ENCODE measurements at places on chromosomes 6 and 20. TPM values are rescaled to one million over a fixed set of nuclear protein-coding genes. Genes with fewer than 3 reads are reported as not detected.
A peak's percentile ranks its signal among the peaks of the same experiment; 100 is the strongest.

GRCh38 chr6:28817808-28818145 lies 106.0 kb downstream of the TRIM27 start:
- DNase-seq, result no peak

GRCh38 chr20:8875586-8875985 lies 193.3 kb upstream of the PLCB4 start:
- DNase-seq, result no peak

- DNase-seq, result no peak
Measured at GRCh38 chr20:37189416-37190016, 10.2 kb upstream of the MROH8 start.

DNA sequence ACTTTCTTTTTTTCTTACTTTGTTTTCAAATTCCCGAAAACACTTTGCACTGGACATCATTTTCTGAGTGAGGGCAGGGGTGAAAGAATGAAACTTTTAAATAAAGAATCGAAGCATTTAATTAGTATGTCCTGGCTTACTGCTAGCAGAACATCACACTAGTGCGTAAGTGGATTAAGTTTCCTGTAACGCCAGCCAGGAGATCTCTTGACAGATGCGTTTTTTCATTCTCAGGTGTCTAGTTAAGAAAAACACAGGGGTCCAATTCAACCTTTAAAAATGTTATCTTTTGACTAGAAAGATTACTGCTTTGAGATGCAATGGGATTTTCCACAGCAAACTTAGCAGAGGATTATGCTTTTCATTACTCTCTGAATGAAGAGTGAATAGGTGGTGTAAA lies 858.8 kb upstream of the EPHA7 start:
- no peak for DNase-seq

DNA sequence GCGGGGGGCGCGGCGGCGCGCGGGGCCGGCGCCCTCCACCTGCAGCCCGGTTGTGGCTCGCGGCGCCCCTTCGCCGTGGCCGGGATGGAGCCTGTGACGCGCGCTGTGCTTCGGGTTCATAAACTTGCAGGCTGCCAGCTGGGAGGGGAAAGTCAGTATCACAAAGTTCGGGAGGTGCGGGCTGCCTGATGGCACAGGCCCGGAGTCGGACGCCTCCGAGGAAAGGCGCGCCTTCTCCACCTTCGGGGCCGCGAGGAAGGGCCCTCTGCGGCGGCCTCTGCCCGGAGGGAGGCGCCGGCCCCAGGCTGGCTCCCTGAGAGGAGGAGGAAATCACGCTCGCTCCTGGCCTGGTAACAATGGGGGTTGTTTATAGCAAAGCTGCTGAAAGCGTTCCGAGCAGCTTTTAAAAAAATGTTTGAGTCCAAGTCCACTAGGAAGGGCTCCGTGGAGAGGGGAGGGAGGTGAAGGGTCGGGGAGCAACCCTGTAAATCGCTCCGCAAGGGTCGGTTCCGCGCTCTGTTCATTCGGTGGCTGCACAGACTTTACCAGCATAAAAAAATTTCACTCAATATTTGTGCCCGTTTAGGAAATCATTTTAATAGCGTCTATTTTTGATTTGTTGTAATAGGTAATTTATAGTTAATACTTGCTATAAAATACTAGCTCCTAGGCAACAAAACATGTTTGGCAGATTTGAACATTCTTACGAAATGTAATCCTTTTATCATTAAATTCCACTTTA lies 1.0 kb downstream of the AFDN start:
- DNase-seq, result no peak

DNA sequence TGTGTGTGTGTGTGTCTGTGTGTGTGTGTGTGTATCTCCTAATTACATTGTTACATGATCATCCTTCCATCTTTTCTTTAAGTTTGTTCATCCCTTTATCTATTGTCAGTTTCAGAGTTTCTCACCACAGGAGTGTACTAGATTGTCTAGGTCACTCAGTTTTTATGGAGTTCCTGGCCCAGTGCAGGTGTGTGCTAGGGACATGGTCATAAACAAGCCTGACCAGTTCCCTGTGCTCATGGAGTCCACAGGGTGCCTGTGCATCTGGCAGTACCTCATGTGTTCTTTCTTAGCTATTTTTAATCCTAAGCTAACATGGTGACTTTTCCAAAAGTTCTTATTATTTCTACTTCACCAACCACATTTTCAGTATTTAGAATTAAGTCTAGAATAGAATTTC lies 43.9 kb downstream of the PHACTR2 start:
- DNase-seq, result no peak

DNA sequence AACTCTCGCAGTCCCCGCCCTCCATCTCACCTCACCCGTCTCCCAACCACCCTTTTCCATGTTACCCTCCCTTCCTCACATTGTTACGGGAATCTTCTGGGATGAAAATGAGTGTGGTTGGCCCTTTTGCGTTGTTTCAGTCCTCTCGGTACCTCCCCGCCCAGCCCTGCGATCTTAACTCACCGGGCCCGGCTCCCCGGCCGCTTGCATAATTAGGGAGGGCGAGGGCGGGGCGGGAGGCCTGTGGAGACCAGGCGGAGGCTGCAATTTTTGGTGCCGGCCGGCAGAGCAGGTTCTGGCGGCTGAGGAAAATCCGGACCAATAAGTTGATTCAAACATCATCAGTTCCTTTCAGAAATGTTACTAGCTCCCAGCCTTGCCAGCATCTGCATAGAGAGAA lies 25.2 kb downstream of the TFAP2B start:
- no peak for DNase-seq

DNA sequence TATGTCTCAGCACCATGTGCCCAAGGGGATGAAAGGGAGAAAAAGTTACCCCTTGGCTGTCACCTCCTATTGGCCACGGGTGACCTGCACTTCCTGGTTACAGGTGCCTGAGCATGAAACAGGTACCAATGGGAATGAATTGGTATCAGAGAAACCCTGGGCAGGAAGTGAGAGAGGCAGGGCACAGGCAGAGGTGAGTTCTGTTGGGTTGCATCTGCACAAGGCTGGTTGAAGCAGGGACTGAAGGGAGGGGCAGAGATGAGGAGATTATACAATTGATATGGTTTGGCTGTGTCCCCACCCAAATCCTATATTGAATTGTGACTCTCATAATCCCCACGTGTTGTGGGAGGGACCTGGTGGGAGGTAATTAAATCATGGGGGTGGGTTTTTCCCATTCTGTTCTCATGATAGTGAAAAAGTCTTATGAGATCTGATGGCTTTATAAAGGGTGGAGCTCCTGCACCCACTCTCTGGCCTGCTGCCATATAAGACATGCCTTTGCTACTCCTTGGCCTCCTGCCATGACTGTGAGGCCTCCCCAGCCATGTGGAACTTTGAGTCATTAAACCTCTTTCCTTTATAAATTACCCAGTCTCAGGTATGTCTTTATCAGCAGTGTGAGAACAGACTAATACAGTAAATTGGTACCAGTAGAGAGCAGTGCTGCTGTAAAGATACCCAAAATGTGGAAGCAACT lies 291.8 kb downstream of the LRFN2 start:
- DNase-seq, result no peak

DNA sequence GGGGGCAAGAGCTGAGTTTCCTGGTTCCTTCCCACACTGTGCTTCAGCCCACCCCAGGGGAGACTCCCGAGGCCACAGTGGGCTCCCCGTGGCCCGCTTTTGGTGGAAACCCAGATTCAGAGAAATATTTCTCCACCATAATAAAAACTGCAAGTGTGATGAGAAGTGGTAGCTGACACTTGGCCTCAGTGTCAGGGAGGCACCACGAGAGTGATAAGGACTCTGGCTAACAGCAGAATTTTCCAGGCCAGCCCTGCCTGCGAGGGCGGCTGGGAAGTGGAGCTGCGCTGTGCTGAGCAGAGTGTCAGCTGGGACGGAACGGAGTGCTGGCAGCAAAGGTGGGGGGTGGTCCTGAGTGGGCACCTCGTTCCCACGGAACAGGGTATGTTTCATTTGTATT lies 22.5 kb downstream of the SPATA2 start:
- no peak for DNase-seq

DNA sequence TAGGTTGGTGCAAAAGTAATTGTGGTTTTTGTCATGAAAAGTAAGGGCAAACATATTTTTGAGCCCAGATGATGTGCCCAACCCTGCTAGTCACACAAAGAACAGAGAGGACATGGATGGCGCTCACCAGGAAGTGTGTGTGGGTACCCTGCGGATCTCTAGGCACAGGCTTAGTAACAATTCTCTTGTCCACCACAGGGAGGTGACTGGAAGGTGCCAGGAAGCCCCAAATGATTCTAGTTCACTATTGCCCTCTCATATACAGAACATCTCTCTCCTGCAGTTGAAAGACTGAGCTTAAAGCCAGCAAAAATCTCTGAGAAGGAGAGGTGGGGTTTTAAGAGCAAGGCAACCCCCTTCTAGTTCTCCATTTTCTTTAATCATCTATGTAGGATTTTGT lies 272.1 kb upstream of the TAB2 start:
- DNase-seq, result no peak

GRCh38 chr20:56624786-56625681 lies 4.1 kb upstream of the TFAP2C start:
- DNase-seq, result no peak

GRCh38 chr20:62025394-62025793 lies 40.3 kb downstream of the TAF4 start:
- DNase-seq, result no peak

GRCh38 chr20:61522498-61523090 lies 270.5 kb downstream of the CDH4 start:
- DNase-seq, result no peak

DNA sequence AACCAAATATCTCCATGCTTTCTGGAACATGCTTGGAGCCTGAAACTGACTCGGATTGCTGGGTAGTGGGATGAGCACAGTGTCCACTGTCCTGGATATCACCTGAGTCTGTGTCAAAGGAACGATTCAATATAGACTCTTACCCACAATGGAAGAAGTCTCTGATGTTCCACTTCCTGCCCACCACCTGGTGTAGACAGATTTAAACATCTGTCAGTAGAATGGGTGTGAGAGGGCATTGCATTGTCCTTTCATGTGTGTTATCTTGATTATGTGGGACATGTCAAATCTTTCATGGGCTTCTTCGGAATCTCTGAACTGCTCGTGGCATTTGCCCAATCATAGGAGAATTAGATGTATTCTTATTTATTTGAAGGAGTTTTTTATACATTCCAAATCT lies 20.8 kb downstream of the ULBP3 start:
- DNase-seq, result no peak

GRCh38 chr20:44642203-44643153 lies 9.0 kb downstream of the ADA start:
- peak; percentile 48 for DNase-seq

DNA sequence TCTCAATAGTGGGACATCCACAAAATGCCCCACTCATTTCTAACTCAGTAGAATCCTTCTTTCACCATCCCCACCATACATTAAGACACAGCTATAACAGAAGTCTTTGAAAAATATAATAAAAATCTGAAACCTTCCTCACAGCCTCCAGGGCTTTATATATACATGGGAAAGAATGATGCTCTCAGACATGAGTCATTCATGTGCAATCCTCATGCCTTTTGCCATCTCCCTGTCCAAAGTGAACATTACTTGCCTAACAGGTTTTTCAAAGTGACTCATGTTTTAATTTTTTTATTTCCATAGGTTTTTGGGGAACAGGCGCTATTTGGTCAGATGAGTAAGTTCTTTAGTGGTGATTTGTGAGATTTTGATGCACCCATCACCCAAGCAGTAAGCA lies 162.7 kb downstream of the RALGAPA2 start:
- no peak for DNase-seq

- no peak for DNase-seq
Measured at GRCh38 chr6:161166677-161167076, 107.2 kb downstream of the AGPAT4 start.

DNA sequence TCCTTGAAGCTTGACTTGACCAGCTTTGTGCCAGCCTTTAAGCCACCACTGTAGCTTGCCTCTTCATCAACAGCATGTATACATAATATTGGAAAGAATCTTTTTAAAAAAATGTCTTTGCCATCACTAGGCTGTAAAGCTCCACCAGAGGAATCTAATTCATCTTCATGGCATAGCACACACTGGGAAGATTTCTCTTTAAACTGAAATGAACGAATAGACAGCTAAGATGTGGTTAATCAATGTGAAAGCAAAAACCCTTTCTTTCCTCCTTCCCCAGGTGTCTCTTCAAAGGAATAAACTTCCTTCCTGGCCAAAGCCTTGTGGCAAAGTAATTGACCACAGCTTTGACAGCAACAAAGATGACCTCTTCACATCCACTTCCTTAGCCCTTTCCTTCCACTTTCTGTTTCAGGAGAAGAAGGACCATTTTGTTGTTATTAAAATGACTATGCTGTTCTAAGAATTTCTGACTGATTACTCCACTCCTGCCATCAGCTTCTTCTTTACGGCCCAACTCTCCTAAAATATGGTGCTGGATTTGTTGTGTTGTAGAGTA lies 428.7 kb upstream of the SOX4 start:
- DNase-seq, result no peak

GRCh38 chr6:135901774-135902524 lies 50.4 kb downstream of the PDE7B start:
- no peak for DNase-seq

GRCh38 chr20:8983478-8984345 lies 85.2 kb upstream of the PLCB4 start:
- no peak for DNase-seq

GRCh38 chr6:165680975-165681374 lies 17.9 kb upstream of the PDE10A start:
- DNase-seq, result no peak

DNA sequence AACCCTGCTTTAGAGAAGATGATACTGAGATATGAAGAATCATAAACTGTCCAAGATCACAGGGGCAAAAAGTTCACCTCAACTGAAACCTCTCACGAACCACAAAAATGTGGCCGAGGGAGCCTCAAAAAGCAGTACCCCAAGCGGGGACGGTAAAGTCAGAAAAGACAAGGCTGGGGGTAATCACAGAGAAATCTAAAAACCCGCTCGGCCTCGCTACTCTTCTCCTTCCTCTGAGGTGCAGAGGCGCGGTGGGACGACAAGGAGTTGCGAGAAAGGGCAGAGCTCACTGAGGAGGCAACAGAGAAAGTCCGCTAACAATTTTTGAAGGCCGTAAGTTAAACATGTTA lies 356 bp upstream of the IRAK1BP1 start:
- no peak for DNase-seq

SCUBE3 gene
- total RNA-seq, result 0.09 TPM

C6orf132 gene
- 3.0 TPM for total RNA-seq

MATN4 gene
- total RNA-seq, result 0.24 TPM

SMIM29 gene
- 13.7 TPM for total RNA-seq

TMEM170B gene
- 11.9 TPM for total RNA-seq

INSM1 gene
- not detected for total RNA-seq

All from omental fat pad (tissue), 4 donors.